Hippocampal formation (tissue), 2 donors: ENCODE measurements at places on chromosomes 11 and 22.

DNA sequence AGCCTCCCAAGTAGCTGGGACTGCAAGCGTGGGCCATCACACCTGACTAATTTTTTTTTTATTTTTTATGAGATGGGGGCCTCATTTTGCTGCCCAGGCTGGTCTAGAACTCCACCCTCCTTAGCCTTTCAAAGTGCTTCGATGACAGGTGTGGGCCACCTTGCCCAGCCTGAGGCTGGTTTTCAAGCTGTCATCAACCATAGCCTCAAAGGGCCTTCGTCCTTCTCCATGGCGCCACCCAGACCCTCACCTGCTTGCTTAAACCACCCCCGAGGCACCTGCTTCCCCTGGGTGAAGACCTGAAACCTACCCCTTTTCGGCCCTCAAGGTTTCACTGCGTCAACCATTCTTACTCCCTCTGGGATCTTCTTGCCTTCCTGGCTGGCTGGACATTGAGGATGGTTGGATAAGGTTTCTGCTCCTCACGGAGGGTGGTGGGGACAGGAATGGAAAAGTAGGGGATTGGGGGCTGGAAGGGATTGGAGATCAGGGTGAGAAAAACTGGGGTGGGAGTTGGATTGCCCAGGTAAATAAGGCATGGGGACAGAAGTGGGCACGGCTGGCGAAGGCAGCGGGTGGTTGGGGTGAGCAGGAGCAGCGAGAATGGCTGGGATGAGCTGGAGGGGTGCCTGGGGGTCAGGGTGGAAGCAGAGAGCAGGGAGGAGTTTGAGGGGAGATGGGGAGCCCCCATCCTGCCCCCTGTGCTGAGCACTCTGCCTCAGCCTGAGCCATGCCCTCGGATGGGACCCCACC is 2.8 kb upstream of the ACR start:
- DNase-seq, result no peak

DNA sequence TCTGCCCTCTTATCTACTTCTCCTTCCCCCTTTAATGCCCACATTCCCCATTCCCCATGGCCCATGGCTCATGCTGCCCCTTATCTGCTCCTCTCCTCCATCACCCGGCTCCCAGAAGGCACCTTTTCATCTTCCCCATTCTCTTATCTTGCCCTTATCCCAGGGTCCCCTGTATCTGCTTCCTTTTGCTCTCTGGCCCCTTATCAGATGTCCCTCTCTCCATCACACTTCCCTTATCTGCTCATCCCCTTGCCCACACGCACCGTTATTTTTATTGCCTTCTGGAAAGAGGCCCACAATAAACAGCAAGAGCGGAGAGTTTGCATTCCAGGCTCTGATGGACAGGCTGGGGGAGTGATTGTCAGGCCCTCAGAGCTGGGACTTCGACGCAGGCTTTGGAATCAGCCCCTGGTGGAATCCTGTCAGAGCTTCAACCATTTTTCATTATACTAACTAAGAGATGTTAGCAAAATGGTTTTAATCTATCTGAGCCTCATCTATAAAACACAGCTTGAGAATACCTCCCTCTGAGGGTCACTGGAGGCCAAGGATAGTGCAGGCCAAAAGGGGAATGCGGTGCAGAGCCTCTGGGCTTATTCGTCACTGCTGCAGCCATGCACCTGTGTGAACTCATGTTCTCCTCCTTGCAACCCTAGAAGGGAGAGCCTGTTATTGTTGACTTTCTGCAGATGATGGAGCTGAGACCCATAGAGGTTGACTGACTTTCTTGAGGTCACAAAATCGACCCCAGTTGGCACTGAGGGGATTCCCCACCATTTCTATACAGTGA is 37.0 kb upstream of the LRRC55 start:
- no peak for DNase-seq

DNA sequence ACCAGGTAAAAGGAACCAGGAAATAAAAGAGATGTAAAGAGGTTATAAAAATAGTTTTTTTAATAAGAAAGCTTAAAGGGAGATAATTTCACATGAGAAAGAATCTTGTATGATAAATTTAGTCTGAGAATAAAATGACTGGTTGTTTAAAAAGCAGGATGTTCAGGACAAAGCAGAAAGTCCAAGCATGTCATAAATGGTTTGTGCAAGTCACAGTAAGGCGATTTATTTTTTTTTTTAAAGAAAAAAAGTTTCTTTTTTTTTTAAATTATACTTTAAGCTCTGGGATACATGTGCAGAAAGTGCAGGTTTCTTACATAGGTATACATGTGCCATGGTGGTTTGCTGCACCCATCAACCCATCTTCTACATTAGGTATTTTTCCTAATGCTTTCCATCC is 30.8 kb downstream of the GLYATL2 start:
- DNase-seq, result no peak

DNA sequence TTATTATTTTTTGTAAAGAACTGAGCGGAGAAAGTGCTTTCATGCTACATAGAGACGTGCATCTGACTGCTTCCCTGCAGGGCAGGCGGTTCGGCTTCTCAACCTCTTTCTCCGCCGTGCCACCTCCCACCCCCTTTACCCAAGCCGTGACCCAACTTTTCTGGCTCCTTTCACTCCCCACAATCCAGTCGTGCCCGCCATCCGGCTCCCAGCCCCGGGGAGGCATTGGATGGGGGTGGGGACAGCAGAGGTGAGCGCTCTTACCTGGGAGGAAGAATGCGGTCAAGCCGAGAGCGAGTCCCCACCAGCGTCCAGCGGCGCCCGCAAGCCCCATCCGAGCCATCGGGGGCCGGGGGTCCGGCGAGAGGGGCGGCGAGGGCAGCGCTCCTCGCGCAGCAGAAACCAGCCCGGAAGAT is 781 bp downstream of the NECTIN1 start:
- no peak for DNase-seq

GRCh38 chr11:8291421-8292350 is 28.0 kb upstream of the LMO1 start:
- no peak for DNase-seq

GRCh38 chr11:78828676-78829075 is 254.0 kb upstream of the NARS2 start:
- DNase-seq, result no peak

DNA sequence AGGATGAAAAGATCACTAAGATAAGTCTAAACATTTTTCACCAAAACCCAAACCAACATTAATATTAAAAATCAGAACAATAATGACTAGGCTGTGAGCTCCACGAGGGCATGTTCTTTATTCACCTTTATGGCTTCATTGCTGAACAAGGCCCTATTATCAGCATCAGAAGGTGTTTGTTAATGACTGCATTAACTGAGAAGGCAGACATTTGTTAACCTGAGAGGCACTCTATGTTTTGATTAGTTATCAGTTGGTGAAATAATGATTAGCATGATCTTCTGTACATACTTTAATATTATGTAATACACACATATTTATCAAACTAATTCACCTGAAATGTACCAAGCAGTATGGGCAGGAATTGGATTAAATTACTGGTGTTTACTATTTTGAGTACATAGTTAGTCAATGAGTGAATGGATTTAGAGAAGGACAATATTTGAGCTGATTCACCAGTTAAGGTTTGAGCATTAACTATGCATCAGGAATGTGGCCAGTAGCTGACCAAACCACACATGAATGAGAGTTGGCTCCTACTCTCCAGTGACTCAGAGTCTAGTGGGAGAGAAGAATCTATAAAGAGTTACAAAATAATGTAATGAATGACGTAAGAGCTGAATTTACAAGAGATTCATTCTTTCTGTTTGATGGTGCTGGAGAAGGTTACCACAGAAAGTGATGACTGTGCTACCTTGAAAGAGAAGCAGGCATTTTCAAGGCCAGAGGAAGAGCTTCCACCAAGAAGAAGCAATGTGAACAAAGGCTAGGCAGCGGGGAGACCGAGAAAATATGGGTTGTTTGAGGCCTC is 6.7 kb downstream of the IL18 start:
- DNase-seq, result no peak

DNA sequence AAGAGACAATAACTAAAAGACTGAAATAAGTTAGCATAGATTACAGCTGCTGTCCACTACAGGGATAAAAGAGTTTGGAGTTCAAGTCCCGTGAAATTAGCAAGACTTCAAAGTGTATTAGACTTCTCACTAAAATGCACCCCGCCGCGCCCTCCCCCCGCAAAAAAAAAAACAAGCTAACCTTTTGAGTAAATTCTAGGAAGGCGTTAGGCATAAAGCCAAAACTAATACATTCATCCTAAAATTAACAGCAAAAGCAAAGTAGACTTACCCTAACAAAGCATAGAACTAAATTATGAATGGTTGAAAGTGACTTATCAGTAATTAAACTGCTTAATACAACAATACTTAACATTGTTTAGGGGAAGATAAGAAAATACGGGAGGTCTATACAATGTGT is 581.0 kb upstream of the CHORDC1 start:
- no peak for DNase-seq

- no peak for DNase-seq
These were observed 31.4 kb upstream of the SLC22A25 start for GRCh38 chr11:63274776-63275175.

DNA sequence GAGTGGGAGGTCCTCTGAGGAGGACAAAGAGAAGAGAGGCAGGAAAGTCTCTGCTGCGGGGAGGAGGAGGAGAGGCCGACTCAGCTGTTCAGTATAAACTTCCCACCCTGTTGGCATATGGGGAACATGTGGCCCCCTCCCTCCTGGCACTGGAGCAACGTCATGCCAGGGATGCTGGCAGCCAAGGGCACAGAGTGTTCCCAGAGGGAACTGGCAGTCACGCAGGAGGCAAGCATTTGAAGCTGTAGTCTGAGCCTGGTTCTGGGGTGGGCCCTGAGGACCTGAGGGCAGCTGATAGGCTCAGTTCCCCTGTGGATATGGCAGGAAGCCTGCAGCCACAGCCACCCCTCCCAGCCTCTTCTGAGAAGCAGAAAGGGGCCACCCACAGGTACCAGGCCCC is 67.1 kb upstream of the TSPAN18 start:
- no peak for DNase-seq

- no peak for DNase-seq
These were observed 38.6 kb downstream of the PACSIN2 start for GRCh38 chr22:42976217-42976933.

- DNase-seq, result no peak
These were observed 653 bp downstream of the PCSK7 start for GRCh38 chr11:117230999-117231841.

DNA sequence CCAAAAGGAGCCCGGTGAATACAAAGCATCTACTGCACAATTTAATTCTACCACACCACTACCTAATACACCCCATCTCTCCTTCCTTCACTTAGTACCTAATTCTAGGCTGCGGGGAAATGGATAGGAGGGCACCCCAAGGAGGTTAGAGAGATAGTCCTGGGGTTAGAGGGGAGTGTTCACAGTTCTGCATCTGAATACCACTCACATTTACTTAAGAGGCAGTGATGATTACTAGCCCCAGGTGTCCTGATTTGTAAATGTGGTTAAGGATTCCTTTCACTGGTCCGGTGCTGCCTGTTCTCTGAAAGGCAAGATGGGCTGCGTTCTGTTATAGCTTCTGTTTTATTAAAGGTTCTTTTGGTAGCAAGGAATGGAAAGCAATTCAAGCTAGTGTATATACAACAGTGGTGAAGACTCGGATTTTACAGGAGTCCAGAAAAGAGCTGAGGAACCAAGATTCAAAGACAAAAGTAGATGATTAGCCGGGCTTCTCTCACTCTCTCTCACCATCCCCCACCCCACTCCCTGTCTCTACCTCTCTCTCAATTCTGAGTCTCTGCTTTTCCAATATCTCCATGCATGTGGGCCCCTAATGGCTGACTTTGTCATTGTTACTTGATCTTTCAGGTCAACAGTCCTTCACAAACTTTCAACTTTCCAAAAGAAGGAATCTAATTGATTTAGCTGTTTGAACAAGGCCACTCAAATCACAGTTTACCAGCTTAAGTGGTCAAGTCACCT is 8.7 kb upstream of the KCNA4 start:
- DNase-seq, result no peak

DNA sequence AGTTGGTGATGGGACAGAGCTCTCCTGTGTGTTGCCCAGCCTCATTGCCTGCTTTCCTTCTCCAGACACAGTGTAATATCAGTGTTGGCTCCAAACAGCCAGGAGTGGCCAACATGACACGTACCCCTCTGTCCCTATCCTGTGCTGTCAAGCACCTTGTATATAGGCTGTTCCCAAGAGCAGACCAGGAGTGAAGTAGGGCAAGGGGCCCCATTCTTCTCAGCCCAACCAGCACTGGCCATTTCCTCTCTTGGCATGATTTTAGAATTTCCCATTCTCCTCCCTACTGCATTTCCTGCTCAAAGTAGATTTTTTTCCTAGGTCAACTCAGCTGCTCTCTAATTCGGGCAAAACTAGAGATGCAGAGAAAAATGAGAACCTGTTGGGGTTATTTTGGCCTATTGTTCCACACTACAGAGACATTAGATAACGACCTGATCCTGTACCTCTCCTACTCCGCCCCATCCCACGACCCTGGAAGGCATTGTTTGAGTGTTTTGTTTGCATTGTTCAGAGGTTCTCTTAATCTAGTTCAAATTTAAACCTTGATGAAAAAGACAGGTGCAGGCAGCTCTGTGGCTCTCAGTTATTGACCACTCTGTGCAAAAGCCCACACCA is 95.6 kb downstream of the RASSF10 start:
- no peak for DNase-seq

GRCh38 chr22:30694171-30694639 is 469 bp upstream of the OSBP2 start:
- peak; percentile 54 for DNase-seq

DNA sequence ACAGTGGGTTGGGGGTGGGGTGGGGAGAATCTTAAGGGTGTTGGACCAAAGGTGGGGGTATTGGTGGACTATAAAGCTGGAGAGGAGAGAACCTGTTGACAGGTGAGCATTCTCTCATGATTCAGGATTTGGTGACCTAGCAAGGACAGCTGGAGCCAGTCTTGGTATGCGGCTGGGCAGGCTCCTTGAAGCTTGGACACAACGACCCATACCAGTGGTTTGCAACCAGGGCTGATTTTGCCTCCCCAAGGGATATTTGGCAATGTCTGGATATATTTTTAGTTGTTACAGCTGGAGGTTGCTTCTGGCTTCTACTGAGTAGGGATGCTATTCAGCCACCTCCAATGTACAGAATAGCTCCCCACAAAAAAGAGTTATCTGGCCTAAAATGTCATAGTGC is 5.6 kb downstream of the EXT2 start:
- DNase-seq, result no peak
